LHCN-M2 (cell line): ENCODE measurements at places on chromosomes 5 and 9. TPM values are rescaled to one million over a fixed set of nuclear protein-coding genes. Genes with fewer than 3 reads are reported as not detected.

Gene ARID3C
- 0.34 and 0.45 TPM in 2 replicates for total RNA-seq

Gene SWI5
- total RNA-seq = 40.9 and 41.7 TPM in 2 replicates

Gene HAVCR1
- not detected in 2 replicates for total RNA-seq

Gene PCDHA5
- not detected in 2 replicates for total RNA-seq

Gene SHB
- 27.1 and 33.2 TPM in 2 replicates for total RNA-seq
